ENCODE measurements at places on chromosomes 16 and 17.

- DNase-seq = no peak
These were observed 5.5 kb upstream of the HOXB8 start for GRCh38 chr17:48620461-48621139.

DNA sequence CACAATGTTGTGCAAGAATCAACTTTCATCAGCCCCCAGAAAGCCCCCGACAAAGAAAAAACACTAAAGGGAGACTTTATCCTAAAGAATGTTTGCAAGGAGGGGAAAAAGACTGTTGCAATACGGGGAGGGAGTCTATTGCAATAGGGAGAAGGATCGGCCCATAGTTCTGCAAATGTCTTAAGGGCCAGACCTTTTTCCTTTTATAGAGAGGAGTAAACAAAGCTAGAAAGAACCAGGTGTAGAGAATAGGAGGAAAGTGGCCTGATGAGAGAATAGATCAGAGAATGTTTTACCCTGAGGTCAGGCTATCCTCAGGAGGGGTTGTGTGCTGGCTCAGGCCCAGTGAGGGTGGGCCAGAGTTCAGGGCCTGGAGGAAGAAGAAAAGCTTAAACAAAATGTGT lies 8.7 kb upstream of the CAVIN1 start:
- no peak for DNase-seq

DNA sequence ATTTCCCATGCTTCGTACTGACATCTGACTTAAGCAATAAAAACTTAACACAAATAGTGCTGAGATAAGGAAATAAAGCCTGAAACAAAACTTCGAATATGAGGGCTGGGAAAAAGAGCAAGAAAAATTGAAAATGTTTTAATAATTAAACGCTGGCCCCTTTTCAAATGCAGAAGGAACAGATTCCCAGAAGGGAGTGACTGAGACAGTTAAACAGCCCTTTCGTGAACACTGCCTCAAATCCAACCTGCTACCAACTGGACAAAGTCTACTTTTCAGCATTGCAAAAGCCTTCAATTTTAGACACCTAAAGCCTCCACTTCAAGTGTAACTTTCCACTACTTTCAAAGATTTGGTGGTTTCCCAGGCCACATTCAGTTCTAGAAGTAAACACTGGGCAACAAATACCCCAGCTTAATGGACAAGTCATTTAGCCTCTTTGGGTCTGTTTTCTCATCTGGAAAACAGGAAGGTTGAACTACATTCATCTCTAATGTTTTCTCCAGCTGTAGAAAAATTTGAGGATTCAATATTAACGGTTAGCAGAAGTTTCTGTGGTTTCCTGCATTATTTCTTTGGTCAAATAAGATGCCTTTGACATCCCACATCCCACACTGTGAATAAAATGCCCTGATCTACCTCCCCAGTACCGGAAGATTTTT lies 11.8 kb downstream of the RFFL start:
- DNase-seq = no peak

- no peak for DNase-seq
These were observed 36.3 kb downstream of the IFT140 start for GRCh38 chr16:1575578-1575977.

GRCh38 chr17:27944546-27945332 lies 51.6 kb upstream of the LYRM9 start:
- DNase-seq = no peak

DNA sequence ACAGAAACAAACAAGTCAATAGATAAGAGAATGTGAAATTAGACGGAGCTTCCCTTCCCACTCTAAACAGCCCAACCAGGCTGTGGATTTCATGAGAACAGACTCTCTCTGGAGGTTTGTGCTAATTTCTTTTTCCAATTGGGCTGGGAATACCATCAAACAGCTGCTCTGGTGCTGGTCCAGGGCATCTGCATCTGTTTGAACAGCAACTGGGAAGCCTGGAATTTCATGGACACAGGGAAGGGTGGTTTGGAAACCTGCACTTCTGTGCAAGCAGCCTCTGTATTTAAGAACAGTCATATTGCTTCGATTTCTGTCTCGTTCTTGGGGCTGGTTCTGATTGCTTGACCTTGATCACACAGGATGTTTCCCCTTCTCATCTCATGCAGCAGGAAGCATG lies 88.7 kb downstream of the FOXL1 start:
- no peak for DNase-seq

GRCh38 chr17:80419255-80419654 lies 4.3 kb downstream of the ENDOV start:
- DNase-seq = no peak

DNA sequence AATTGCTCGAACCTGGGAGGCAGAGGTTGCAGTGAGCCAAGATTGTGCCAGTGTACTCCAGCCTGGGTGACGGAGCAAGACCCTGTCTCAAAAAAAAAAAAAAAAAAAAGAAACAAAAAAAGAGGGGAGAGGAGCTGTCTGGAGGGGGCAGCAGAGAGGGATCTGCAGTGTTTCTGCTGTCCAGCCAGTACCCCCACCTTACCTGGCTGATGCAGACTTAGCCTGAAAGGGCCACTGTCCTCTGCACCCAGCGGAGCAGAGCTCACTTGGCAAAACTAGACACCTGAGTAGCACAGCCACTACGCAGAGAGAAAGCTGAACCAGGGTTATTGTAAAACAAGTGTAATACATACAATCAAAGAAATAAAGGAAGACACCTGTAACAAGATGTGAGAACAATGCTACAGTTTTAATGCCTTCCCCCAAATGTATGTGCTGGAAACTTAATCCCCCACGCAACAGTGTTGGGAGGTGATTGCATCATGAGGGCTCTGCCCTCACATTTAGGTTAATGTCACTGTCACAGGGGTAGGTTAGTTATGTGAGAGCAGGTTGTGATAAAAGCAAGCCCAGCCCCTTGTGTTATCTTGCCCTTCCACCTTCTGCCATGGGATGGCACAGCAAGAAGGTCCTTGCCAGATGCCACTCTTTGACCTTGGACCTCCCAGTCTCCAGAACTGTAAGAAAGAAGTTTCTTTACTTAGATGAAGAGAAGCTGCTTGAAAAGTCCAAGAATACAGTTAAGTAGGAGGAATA lies 211.2 kb downstream of the RPTOR start:
- DNase-seq = no peak

DNA sequence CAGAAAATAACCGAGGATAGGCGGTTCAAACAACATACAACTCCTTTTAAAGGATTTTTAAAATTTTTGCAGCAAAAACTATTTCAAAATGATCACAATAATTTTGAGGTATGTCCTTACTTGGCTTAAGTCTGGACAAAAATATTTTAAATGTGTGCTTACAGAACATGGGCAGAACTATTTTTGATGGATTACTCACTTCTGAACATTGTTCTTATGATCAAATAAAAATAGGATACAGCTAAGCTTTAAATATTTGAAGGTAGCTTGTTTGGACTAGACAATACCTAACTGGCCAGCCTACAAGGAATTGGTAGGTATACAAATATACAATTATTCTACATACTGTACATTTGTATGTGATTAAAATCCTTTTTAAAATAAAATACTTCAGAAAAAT lies 14.3 kb upstream of the INTS2 start:
- no peak for DNase-seq

- DNase-seq = no peak
These were observed 84.5 kb upstream of the ZNF469 start for GRCh38 chr16:88298181-88298832.

GRCh38 chr17:58530655-58531054 lies 16.2 kb upstream of the MTMR4 start:
- DNase-seq = no peak

DNA sequence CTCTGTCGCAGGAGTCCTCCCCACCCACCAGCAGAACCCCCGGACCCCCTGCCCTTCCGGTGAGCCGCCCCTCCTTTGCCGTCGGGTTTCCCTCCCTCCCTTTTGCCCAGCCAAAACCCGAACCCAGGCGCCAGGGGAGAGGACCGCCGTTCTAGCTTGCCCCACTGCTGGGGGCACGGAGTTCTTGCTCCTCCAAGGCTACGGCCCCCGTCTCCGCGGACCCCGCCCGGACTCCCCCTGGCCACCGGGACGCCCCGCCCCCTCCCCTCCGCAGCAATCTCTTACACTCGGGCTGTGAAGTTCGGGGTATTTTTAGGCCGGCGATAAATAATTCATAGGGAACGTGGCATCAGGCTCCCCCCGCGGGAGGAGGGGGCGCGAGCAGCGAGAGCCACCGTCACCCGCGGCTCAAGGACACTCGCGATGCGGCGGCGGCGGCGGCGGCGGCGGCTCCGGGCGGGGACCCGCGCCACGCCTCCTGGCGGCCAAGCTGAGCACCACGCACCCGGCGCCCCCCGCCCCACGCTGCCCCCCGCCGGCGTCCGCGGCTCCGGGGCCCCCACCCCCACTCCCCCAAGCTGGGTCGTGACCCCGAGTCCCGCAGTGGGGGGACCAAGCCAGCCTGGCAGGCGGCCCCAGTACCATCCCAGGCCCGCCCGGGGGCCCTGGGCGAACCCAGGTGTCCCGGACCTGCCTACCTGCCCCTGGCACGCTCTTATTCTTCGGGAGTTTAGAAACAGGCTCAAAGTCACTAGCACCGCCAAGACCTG lies at the start of gene GRIN2C:
Gene GRIN2C (minus strand): TSS at position 427 of the 770 bp plus-strand sequence. CDS start 4,793 bp downstream, outside the sequence.
- DNase-seq = no peak

DNA sequence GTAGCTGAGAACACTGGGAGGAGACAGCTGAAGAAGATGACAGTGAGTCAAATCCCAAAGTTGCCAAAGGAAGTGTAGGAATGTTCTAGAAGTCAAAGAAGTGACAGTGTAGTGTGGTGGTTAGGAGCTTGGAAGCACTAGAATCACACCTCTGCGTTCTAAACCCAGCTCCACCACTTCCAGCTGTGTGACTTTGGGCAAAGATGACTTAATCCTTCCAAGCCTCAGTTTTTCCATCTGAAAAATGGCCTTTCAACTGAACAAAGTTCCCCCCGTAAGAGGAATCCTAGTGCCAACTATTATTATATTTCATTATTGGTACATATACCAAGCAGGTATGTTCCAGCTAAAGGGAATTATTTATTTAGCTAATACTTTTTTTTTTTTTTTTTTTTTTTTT lies 56.0 kb downstream of the IQCK start:
- DNase-seq = no peak

GRCh38 chr16:1557576-1557975 lies 24.1 kb downstream of the TMEM204 start:
- DNase-seq = no peak

DNA sequence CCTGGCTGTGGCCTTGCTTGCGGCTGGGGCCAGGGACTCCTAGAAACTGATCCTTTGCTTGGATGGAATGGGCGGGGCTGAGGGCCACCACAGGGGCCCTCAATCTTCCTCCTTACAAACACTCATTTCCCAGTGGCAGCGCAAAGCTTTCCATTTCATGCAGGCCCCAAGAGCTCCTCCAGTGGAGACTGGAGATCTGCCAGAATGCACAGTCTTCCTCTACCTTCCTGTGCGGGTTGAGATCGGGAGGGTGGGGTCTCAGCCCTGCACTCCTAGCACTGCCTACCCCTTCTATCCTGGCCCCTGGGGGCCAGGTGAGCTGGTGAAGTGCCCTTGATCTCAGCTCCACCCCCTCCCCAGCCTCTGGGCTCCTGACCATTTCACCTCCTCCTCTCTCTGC lies 1.7 kb downstream of the NRN1L start:
- DNase-seq = no peak

- no peak for DNase-seq
These were observed 19.3 kb upstream of the ITGA2B start for GRCh38 chr17:44408786-44409185.

GRCh38 chr17:40648384-40648968 lies 858 bp upstream of the SMARCE1 start:
- no peak for DNase-seq

- DNase-seq = no peak
These were observed 178.3 kb upstream of the CHMP6 start for GRCh38 chr17:80813318-80813717.

DNA sequence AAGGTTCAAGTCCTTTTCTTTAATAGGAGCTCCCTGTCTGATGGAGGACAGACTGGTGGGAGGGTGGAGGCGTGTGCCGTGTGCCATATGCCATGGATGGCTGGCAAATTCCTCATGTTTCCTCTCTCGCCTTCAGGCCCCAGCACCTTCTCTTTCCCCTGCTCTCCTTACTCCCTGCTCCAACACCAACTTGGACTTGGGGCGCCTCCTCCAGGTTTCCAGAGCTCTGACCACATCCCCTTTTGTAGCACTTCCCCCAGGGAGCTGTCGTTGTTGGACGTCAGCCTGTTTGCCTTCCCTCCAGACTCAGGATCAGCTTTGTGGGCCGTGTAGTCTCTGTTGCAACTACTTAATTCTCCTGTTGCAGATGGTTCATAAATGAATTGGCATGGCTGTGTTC lies 30.7 kb downstream of the TMC7 start:
- no peak for DNase-seq

DNA sequence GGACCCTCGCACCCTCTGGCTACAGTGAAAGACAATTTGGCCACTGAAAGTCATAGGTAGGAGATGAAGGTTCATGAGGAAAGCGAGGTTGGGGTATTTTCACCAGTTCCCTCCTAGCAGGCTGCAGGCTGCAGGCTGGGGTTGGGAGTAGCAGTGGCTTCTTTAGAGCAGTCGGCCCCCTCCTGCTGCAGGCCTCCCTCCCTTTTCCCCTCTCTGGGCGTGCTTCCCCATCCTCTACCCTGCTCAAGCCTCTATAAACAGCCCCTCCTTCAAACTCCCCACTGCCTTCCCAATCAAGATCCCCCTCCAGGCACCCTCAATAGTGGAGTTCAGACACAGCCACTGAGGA lies 41.8 kb downstream of the GAS7 start:
- no peak for DNase-seq

DNA sequence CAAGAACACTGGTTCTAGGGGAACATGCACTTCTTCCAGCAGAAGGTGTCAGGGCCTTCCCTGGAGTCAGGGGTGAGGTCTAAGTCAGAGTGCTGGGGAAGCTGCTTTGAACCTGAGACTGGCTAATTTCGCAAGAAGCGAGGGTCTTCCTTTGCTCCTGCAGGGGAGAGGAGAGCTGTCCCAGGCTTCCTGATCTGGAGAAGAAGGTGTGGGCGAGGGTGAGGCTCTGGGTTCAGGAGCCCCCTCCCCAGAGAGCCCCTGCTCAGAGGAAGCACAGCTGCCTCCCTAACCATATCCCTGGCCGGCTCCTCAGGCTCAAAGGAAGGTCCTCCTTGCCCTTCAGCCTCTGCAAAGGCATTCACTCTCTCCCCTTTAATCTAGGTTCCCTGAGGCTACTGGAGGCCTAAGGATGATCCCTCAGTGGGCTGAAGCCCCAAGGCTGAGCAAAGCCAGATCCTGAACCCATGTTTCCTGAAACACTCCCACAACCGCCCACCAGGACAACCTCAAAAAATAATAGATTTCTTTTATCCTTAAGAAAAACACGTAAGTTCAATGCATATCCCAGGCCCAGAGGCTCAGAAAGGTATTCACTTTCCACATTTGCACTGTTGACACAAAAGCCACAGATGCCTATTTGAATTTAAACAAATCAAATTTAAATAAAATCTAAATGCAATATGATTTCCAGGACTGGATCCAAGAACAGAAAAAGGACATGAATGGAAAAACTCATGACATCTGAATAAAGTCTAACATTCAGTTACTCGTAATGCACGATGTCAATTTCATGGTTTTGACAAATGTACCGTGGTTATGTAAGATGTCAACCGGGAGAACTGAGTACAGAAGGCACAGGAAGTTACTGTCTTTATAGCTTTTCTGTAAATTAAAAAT lies 71.5 kb upstream of the RCVRN start:
- no peak for DNase-seq

- no peak for DNase-seq
These were observed 31.4 kb downstream of the CACNA1H start for GRCh38 chr16:1184156-1184868.
